Naive B cell (primary cell): ENCODE measurements at places on chromosomes 2 and 18.

GRCh38 chr2:56448403-56449001 lies 264.7 kb downstream of the CCDC85A start:
- no peak overlapping the region for H3K4me3 ChIP-seq
- no peaks in the 10 kb centered on the region for H3K27me3 ChIP-seq
- H3K4me1 ChIP-seq, result no peaks in the 10 kb centered on the region
- no peak for DNase-seq
- H3K36me3 ChIP-seq, result no peaks in the 10 kb centered on the region
- no peak overlapping the region for H3K27ac ChIP-seq

DNA sequence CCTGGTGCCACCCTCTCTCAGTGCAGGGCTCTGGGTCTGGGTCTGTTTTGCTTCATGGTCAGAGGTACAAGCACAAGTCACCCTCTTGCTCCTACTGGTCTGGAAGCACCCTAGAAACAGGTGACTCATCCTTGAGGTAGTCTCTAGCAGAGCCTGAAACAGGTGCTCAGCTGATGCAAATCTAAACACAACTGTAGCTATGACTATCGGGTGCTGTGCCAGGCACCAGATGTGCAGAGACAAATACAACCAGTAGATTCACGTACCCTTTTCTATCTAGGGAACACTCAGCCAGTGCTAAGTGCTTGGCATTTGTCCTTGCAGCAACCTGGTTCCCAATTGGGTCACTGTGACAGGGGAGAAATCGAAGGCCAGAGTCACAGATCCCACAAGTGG lies 140.9 kb upstream of the MYCN start:
- no peaks in the 10 kb centered on the region for H3K36me3 ChIP-seq
- H3K27ac ChIP-seq, result no peak overlapping the region
- no peak overlapping the region for H3K4me3 ChIP-seq
- H3K4me1 ChIP-seq, result no peaks in the 10 kb centered on the region
- no peak for DNase-seq
- peaks cover 5% of the 10 kb centered on the region for H3K27me3 ChIP-seq

DNA sequence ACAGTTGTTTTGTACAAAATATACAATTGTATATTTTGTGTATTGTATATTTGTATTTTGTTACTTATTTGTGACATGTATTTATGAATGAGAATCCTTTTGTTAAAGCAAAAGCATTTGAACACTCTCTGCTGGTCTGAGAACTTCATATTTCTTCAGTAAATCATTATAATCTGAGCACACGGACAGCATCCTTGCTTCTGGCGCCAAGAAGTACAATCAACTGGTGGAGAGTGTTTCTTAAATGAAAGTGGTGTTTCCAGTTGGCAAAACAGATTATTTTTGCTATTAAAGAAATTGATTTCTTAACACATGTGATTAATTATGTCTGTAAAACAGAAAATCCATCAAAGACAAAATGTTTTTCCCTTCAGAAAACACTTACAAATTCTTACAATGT lies 95.1 kb upstream of the COPS8 start:
- no peaks in the 10 kb centered on the region for H3K4me1 ChIP-seq
- no peak for DNase-seq
- H3K4me3 ChIP-seq, result no peak overlapping the region
- peaks cover 46% of the 10 kb centered on the region for H3K27me3 ChIP-seq

DNA sequence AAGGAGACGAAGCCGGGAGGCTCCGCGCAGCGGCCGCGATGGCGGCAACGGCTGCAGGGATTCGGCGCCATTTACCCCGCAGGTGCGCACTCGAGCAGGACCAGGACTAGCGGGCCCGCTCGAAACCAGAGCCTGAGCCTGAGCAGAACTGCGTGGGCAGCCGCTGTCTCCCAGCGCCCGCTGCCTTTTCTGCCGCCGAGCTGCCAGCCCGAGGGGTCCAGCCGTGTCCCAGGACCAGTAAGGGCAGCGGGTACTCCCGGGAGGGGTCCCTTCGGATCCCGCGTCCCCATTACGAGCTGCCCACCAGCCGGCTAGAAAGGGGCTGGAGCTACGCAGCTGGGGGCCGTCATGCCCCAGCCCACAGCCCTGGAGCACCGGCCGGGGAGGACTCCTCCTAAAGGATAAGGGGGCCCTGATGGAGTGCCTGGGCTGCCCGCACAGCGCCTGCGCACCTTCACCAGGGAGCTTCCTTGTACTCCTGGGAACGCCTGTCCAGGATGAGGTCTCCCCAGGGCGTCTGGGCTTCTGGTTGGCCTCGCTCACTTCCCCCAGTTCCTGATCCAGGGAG lies 9.9 kb downstream of the ALPP start:
- H3K27me3 ChIP-seq, result peaks cover 21% of the 10 kb centered on the region
- no peak overlapping the region for H3K4me3 ChIP-seq
- DNase-seq, result no peak
- H3K27ac ChIP-seq, result no peak overlapping the region
- peaks cover 29% of the 10 kb centered on the region for H3K4me1 ChIP-seq

- H3K4me3 ChIP-seq, result no peak overlapping the region
- no peak overlapping the region for H3K27ac ChIP-seq
- H3K27me3 ChIP-seq, result no peaks in the 10 kb centered on the region
- no peak for DNase-seq
Measured at GRCh38 chr2:148978706-148979105, 59.8 kb upstream of the LYPD6B start.

DNA sequence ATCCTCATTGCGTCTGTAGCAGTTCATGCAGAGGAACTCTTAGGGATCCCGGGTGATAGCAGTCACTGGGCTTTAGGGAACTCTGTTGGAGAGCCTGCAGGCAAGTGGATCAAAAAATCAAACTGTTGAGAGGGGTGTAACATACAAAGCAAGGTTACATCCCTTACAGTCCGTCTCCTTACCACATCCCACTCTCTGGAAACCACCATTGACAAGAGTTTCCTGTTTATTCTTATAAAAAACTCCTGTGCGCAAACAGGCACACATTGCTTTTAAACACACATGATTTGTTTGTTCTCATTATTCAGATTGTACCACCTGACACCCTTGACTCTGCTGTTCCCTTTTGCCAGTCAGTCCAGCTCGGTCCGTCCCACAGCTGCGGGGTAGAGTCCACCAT lies 137.7 kb downstream of the LTBP1 start:
- DNase-seq, result no peak
- H3K27ac ChIP-seq, result no peak overlapping the region
- H3K36me3 ChIP-seq, result no peaks in the 10 kb centered on the region
- no peak overlapping the region for H3K4me3 ChIP-seq
- no peaks in the 10 kb centered on the region for H3K27me3 ChIP-seq

DNA sequence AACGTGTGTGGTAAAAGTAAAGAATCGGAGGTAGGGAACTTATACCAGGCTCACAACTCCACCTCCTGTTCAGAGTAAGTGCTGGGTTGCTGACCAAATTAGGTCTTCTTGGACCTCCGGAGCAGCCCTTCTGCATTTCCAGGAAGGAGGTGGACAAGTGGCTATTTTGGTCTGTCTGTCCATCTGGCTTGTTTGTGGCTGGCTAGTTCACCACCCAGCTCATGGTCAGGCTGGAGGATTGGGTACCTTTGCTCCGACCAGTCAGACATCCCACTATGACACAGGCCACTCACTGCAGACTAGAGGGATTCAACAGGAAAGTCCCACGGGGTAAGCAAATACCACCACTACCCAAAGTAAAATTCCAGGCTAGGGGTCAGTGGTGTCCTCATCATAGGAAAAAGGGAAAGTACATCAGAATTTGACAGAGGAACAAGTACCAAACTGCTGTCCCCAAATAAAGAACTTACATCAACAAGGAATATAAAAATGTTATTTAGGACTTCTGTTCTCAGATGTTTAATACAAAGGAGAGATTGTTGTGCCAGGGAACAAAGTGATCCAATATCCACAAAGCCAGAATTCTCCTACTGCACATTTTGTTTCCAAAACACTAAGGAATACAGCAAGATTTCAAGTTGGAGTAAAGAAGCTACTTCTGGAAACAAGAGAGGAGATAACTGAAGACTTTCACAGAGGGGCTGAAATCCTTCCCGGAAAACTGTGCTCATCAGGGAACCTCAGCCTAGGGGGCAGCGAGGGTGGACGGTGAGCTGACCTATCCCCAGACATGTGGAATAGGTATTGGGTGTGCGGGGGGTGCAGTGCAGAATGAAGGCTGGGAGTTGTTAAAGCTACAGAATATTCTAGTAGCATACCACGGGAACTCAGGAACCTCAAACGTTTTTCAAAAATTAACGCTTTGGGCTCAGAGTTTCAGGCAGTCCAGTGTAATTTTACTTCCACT lies 56.9 kb downstream of the BCL2 start:
- no peaks in the 10 kb centered on the region for H3K27me3 ChIP-seq
- DNase-seq, result no peak
- peaks cover 35% of the 10 kb centered on the region for H3K4me1 ChIP-seq
- H3K36me3 ChIP-seq, result peaks cover 13% of the 10 kb centered on the region
